ENCODE measurements at places on chromosomes 4 and X.

GRCh38 chr4:8819473-8820177, 52.0 kb downstream of the HMX1 start:
- DNase-seq = no peak
- no peaks in the 10 kb centered on the region for H3K4me1 ChIP-seq
- H3K27ac ChIP-seq = no peak overlapping the region
- H3K4me3 ChIP-seq = peak overlapping the region; percentile 49

- H3K27me3 ChIP-seq = no peaks in the 10 kb centered on the region
- H3K4me1 ChIP-seq = no peaks in the 10 kb centered on the region
- H3K36me3 ChIP-seq = no peaks in the 10 kb centered on the region
Observed at GRCh38 chr4:136241221-136241986, 1290.9 kb downstream of the PCDH18 start.

- H3K4me1 ChIP-seq = peaks cover 20% of the 10 kb centered on the region
- H3K4me3 ChIP-seq = no peak overlapping the region
- H3K36me3 ChIP-seq = no peaks in the 10 kb centered on the region
- H3K27ac ChIP-seq = no peak overlapping the region
- H3K27me3 ChIP-seq = peaks cover 46% of the 10 kb centered on the region
- peak; percentile 88 for DNase-seq
Observed at GRCh38 chrX:152907084-152907651, 9.3 kb downstream of the ZNF185 start.

GRCh38 chr4:21013501-21013900, 313.2 kb downstream of the PACRGL start:
- no peak overlapping the region for H3K4me3 ChIP-seq
- no peaks in the 10 kb centered on the region for H3K36me3 ChIP-seq
- H3K4me1 ChIP-seq = peaks cover 3% of the 10 kb centered on the region
- H3K27ac ChIP-seq = peak overlapping the region; percentile 80

- no peak for DNase-seq
- peaks cover 57% of the 10 kb centered on the region for H3K27me3 ChIP-seq
Observed at GRCh38 chrX:39264023-39264422, 462.8 kb downstream of the MID1IP1 start.

DNA sequence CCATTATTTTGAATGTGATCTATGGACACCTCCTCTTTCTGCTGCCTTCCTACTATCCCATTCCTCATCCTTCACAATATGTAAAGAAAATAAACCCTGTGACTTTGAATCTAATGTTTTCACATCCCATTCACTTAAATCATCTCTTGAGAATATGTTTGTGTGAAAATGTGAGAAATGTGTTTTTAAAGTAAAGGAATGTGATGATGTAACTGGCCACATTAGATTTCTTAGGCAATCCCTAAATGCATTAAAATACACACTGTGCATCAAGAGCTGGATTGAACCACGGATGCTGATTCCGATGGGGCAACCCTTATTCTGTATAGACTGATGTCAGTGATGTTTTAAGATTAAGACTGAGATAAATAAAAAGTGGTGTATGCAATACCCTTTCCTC, 558.9 kb upstream of the TENM3 start:
- no peak for DNase-seq
- H3K36me3 ChIP-seq = no peaks in the 10 kb centered on the region
- no peaks in the 10 kb centered on the region for H3K27me3 ChIP-seq
- H3K4me1 ChIP-seq = peaks cover 6% of the 10 kb centered on the region
- peak overlapping the region; percentile 50 for H3K27ac ChIP-seq

- no peak for DNase-seq
- no peak overlapping the region for H3K27ac ChIP-seq
- H3K4me1 ChIP-seq = no peaks in the 10 kb centered on the region
Observed at GRCh38 chr4:78737035-78737434, 39.1 kb upstream of the BMP2K start.

Measured in mesenchymal stem cell (in vitro differentiated cells and primary cell).